ENCODE measurements at places on chromosomes 5 and 9. TPM values are rescaled to one million over a fixed set of nuclear protein-coding genes. Genes with fewer than 3 reads are reported as not detected.
A peak's percentile ranks its signal among the peaks of the same experiment; 100 is the strongest.

FAM169A gene
- total RNA-seq: 1.2 TPM

PTPN3 gene
- total RNA-seq: 2.3 TPM

DNA sequence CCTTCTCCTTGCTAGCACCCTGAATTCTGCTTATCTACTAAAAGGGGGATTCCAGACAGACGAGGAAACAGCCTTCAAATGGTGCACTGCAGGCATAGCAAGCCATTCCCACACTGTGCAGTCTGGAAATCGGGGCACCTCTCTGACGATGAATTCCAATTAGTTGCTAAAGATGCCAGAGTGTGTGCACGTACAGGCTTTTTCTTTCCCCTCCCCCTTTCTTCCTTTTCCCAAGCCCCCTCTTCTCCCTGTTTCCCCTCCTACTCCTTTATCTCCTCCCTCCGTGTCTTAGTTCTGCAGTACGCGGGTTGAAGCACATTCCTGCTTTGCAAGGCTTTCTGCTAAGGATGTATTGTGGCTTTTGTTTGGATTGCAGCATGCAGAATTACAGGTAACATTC, at the start of gene GPR21:
GPR21 (plus strand) TSS at position 316 of the 400 bp plus-strand sequence. CDS start 900 bp downstream, outside the sequence.
- H3K27me3 ChIP-seq: no peaks in the 10 kb centered on the region
- H3K36me3 ChIP-seq: no peaks in the 10 kb centered on the region
- H3K4me3 ChIP-seq: peak within 1 kb of the TSS; percentile 31

DNA sequence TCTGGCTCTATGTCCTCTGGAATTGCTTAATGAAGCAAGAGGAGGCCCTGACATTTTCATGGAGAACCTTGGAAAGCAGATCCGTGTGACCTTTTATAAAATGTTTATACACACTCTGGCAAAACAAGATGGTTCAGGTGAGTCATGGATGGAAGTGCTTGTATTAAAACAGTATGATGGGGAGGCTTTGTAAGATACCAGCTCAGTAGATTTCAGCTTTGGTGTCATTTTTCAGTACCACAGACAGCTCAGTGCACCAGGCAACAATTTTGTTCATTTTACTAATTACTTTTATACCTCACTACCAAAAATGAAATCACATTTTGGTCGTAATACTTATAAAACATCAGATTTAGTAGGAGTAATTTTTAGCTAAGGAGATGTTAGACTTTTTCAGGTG, 5.2 kb downstream of the KCNN2 start:
- H3K27ac ChIP-seq: no peak overlapping the region
- H3K36me3 ChIP-seq: no peaks in the 10 kb centered on the region
- H3K27me3 ChIP-seq: peaks cover 16% of the 10 kb centered on the region
- no peak for DNase-seq
- H3K4me3 ChIP-seq: no peak overlapping the region

GRCh38 chr5:142644127-142644526, 41.8 kb downstream of the FGF1 start:
- no peaks in the 10 kb centered on the region for H3K27me3 ChIP-seq
- H3K4me1 ChIP-seq: peaks cover 16% of the 10 kb centered on the region
- H3K36me3 ChIP-seq: no peaks in the 10 kb centered on the region
- H3K27ac ChIP-seq: peak overlapping the region; percentile 66

- H3K36me3 ChIP-seq: no peaks in the 10 kb centered on the region
- no peaks in the 10 kb centered on the region for H3K4me1 ChIP-seq
- H3K27me3 ChIP-seq: peaks cover 5% of the 10 kb centered on the region
- no peak overlapping the region for H3K4me3 ChIP-seq
- no peak for DNase-seq
Observed at GRCh38 chr9:136287960-136288753, 15.7 kb downstream of the CCDC187 start.

GRCh38 chr5:154220625-154221024, 30.1 kb downstream of the GALNT10 start:
- peak overlapping the region; percentile 55 for H3K27ac ChIP-seq
- H3K4me1 ChIP-seq: peaks cover 14% of the 10 kb centered on the region
- H3K36me3 ChIP-seq: no peaks in the 10 kb centered on the region
- DNase-seq: peak; percentile 92
- H3K4me3 ChIP-seq: no peak overlapping the region

- no peak for DNase-seq
- no peaks in the 10 kb centered on the region for H3K4me1 ChIP-seq
- no peaks in the 10 kb centered on the region for H3K27me3 ChIP-seq
Observed at GRCh38 chr5:157197086-157197485, 16.4 kb downstream of the ITK start.

- H3K27ac ChIP-seq: no peak overlapping the region
- no peaks in the 10 kb centered on the region for H3K27me3 ChIP-seq
- peak; percentile 93 for DNase-seq
- no peak overlapping the region for H3K4me3 ChIP-seq
Observed at GRCh38 chr9:12718482-12719026, 25.4 kb downstream of the TYRP1 start.

Measured in fibroblast of lung (primary cell).